NCI-H526 treated with DMSO at 0.1 percent for 48 hours (cell line): ENCODE measurements at places on chromosomes 13 and 19.

DNA sequence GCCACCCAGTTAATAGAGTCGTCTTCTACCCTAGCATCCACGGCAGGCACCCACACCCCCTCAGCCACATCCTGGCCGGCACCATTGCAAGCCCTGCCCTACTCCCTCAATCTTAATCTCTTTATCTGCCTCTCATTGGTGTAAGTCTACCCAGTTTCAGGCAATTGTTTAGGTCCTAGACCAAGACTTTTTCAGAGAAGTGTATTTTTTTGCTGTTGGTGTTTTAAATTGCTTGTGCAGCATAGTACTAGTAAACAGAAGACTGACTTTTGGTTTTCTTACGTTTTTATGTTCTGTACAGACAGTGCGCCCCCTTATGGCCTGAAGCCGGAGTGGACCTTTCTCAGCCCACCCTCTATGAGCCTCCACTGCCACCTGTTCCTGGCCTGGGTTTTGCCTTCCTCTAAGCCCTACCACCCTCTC, 2.3 kb upstream of the LCP1 start:
- DNase-seq, result peak; percentile 28

DNA sequence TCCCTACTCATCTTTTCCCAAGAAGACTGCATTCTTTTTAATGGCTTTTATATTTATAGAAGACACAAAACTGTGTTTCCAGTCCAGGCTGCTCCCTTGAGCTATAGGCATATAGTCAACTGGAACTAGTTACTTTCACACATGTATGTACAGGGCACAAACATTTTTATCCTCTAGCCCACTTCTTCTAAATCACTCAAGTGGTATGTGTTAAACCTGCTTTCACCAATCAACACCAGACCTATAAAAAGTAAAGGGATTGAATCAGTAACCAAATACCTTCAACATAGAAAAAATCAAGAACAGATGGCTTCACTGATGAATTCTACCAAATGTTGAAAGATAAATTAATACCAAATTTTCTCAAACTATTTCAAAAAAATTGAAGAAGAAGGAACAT, 584.2 kb upstream of the SLITRK1 start:
- no peak for DNase-seq

DNA sequence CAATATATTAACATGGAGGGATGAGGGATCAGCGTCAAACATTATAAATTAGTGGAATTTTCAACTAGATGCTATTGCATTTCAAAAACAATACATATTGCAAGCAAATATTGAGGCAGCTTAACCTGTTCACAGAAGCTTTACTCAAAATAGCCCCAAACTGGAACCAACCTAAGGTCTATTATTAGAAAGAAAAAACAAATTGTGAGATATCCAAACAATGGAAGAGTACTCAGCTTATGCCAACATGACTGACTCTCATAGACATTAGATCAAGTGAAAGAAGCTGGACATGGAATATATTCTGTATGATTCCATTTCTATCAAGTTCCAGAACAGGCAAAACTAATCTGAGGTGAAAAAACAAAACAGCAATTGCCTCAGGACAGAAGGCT, 27.6 kb upstream of the NEK3 start:
- DNase-seq, result no peak

DNA sequence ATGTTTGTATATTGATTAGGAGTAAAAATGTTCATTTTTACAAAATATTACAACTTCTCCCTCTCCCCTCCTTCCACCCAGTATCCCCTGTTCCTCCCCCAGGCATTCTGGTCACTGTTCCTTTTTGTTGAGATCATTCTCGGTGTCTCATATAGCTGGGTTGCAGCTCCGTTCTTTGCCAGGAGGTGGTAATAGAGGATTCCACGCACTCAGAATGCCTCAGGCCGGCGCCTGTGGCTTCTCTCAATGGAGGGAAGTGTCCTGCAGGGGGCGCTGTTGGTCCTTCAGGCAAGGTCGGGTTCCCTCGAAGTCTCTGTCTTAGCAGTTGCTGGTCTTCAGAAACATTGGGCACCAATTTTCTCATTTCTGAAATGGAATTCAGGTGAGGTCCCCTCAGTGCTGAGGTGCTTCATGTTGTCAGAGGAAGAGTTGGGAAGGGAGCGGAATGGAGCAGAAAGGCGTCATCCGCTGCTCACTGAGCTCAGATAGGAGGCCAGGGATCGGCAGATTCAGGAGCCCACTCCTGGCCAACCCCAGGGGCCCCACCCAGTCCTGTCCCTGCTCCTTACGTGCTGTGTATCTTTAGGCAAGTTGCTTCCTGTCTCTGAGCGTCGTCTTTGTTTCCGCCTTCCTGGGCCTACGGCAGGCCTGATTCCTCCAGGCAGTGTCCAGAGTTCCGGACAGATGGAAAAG, 10.3 kb upstream of the GARIN5A start:
- DNase-seq, result no peak

DNA sequence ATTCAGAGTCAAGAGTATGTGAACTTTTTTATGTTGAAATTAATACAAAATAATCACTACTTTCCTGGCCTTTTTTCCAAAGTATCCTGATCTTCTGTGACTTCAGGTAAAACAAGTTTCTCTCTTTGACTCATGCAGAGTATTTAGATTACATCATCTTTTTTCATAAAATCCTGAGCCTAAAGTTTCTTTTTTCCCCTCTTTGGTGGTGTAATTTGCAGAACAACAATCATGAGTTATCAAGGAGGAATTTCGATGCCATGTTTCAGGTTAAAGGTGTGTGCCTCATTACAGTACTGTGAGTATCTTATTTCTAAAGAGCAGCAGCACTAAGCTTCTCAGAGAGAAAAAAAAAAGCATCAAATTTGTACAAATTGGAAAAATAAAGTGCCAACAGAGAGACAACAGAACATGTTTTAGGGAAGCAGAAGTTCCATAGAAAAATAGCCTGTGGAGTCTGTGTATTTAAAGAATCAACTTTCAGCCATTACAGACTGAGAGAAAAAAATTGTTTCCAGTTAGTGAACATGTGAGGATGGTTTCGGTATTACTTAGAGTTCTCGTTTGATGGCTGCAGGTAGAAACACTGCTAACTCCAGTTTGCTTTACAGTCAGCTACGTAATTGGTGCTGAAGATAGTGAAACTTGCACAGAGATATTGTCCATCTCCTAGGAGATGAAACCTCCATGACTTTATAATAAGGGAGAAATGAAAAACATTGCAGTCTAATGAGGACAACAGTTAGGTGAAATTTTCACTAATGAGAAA, 78.1 kb upstream of the PCDH9 start:
- DNase-seq, result no peak

GRCh38 chr19:51691074-51691583, 2.0 kb upstream of the SPACA6 start:
- DNase-seq, result no peak

- DNase-seq, result no peak
Measured at GRCh38 chr19:45616704-45617017, 14.6 kb upstream of the GPR4 start.

GRCh38 chr13:56247692-56248091, 893.0 kb upstream of the PRR20A start:
- no peak for DNase-seq

- DNase-seq, result no peak
Measured at GRCh38 chr13:70541451-70541850, 433.2 kb upstream of the KLHL1 start.

- no peak for DNase-seq
Measured at GRCh38 chr19:47848823-47849473, 10.1 kb upstream of the TPRX2 start.

- DNase-seq, result no peak
Measured at GRCh38 chr19:47271949-47272348, 2.7 kb upstream of the INAFM1 start.

- DNase-seq, result no peak
Measured at GRCh38 chr19:29299416-29300380, 86.7 kb upstream of the UQCRFS1 start.

- DNase-seq, result no peak
Measured at GRCh38 chr13:43546251-43546650, 240.5 kb downstream of the ENOX1 start.

- DNase-seq, result no peak
Measured at GRCh38 chr13:67001363-67001762, 228.8 kb downstream of the PCDH9 start.

DNA sequence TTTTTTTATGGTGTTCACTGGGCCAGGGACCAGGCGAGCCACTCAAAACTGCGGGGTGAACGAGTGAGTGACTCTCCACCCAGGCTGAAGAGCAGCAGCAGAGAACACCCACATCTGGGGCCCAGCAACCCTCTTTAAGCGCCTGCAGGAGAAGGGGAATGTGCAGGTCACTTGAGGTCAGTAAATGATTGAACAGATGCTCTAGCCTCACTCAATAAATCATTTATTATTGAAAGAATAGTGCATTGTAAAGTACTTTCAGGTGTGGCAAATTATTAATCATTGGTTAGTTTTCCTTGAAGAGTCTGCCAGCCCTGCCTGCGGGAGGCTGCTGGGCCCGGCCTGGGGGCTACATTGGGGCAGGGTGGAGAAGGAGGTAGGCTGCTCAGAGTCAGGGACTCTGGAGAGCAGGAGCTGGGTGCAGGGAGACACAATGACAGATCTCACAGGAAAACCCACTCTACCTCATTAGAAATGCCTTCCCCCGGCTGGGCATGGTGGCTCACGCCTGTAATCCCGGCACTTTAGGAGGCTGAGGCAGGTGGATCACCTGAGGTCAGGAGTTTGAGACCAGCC, 42.5 kb downstream of the ABCC4 start:
- DNase-seq, result no peak

GRCh38 chr19:15419413-15420025, 731 bp upstream of the AKAP8L start:
- no peak for DNase-seq

- DNase-seq, result no peak
Measured at GRCh38 chr19:44759083-44759804, 10.7 kb downstream of the BCL3 start.

GRCh38 chr13:22861958-22862466, 318.8 kb upstream of the SGCG start:
- peak; percentile 52 for DNase-seq

- no peak for DNase-seq
Measured at GRCh38 chr13:47499358-47500150, 501.5 kb downstream of the SUCLA2 start.

- DNase-seq, result no peak
Measured at GRCh38 chr19:35168196-35168595, 13.7 kb downstream of the FXYD5 start.

GRCh38 chr13:32894589-32895001, 121.6 kb upstream of the KL start:
- no peak for DNase-seq

DNA sequence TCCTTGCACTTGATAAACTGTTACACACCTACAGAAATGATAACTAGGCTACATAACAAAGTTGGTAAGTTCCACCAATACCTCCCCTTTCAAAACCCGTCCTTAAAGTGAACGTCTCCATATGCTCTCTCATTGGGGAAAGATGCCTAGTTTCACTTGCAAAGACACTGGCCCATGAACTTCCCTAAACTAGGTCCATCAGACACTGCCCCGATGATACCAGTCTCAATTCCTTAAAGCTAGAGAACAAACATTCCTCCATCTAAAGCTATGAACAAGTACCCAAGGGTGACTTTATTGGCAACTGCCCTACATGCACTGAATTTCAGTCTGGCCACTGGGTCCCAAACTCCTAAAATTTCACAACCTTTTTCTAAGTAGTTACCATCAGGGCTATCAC, 39.9 kb downstream of the FOXO1 start:
- DNase-seq, result no peak

GRCh38 chr13:48902368-48902767, 73.3 kb upstream of the FNDC3A start:
- no peak for DNase-seq

- no peak for DNase-seq
Measured at GRCh38 chr19:29482855-29483640, 42.7 kb upstream of the VSTM2B start.

- no peak for DNase-seq
Measured at GRCh38 chr13:73216381-73216831, 157.6 kb downstream of the KLF5 start.

- DNase-seq, result no peak
Measured at GRCh38 chr13:96772426-96772825, 221.8 kb downstream of the OXGR1 start.

GRCh38 chr19:58183817-58184215, 955 bp downstream of the ZNF274 start:
- DNase-seq, result no peak

DNA sequence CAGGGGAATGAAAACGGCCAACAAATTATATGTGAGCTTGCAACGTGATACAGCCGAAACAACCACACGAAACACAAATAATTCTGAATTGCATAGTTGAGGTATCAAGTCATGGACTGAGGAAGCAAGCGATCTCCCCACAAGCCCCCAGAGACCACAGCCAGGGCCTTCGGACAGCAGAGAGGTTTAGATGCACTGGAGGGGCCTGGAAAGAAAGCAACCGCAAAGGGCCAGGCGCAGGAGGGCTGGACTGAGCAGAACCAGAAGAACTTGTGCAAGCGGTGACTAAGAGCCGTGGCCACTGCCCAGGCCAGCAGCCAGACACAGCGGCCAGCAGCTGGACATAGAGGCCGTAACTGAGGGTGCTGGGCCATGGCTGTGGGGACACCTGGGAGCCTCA, 131.4 kb downstream of the TNFRSF19 start:
- DNase-seq, result no peak

GRCh38 chr13:90713441-90714133, 633.9 kb upstream of the MIR17HG start:
- no peak for DNase-seq

DNA sequence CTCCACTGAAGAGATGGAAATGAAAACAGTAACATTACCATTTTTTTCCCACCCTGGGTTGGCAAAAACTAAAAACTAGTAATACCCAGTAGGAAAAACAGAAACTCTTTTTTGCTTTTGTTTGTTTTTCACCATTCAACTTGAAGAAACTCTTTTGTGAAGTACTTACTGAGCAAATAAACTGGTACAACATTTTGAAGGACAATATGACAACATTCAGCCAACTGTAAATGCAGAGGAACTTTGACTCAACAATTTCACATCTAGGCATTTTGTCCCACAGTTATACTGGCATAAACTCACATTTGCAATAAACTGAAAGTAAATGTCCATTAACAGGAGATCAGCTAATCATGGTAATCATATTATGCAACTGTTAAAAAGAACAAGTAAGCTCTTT, 152.5 kb downstream of the RNF17 start:
- no peak for DNase-seq
